ENCODE measurements at places on chromosomes 6 and 20.

DNA sequence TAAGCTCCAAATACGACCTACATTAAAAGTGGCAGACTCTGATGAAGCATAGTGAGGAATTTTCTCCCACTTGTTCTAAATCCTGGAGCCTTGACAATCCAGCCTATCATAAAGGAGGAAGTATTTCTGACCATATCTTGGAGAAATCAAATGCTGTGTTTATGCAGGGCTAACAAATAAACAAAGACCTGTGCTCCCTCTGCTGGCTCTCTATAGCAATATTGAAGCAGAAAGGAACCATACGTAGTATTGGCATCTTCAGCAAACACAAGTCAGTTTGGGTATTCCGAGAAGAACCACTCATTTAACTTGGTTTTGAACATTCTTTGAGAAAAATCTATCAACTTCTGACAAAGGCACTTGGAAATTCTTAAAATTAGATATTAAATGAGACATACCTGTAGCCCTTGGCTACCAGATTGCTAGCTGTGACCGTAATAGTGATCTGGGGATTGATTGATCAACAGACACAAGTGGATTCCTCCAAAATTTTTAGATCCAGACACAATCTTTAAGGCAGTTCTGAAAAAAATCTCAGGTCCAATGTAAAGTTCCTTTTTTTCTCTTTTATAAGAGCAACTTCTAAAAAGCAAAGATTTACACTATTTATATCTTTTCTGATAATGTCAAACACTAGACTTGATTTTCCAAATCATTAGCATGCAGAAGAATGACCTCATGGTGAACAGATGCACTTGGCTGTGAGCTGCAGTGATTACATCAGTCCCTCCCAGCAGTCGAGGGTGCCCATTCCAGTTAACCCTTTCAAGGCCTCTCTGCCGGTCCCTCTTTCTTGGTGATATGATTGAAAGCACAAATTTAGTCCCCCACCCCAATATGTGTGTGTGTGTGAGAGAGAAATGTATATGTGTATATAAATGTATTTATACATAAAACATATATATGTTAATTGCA, 40.2 kb downstream of the INSM1 start:
- no peak for DNase-seq

DNA sequence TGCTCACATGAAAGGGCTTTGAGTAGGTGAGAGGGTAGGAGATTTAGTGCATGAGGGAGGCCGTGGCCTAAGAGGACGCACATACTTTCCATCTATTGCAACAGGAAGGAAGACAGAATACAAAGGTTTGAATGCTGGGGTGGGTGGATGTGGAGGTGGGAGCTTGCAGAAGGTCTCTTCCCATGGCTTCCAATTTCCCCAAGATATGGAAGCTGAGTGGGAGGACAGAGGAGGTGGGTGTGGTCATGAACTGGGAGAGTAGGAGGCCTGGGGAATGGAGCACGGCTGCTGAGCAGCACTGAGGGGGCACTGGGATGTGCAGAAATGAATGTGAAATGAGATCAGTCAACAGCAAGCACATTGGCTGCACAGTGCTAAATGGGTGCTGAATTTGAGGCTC, 70.3 kb downstream of the SCML4 start:
- no peak for DNase-seq

DNA sequence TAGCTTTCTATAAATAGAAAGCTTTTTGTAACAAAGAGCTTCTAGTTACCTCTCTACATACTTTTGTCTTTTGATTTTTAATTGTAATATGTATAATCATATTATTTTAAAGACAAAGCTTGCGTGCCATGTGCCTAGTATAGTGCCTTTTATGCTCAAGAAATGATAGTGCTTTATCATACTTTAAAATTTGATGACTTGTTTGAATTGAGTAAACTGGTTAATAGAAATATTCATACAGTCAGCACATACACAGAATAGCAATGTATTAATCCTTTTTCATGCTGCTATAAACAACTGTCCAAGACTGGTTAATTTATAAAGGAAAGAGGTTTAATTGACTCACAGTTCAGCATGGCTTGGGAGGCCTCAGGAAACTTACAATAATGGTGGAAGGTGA, 313.0 kb downstream of the FRK start:
- no peak for DNase-seq

DNA sequence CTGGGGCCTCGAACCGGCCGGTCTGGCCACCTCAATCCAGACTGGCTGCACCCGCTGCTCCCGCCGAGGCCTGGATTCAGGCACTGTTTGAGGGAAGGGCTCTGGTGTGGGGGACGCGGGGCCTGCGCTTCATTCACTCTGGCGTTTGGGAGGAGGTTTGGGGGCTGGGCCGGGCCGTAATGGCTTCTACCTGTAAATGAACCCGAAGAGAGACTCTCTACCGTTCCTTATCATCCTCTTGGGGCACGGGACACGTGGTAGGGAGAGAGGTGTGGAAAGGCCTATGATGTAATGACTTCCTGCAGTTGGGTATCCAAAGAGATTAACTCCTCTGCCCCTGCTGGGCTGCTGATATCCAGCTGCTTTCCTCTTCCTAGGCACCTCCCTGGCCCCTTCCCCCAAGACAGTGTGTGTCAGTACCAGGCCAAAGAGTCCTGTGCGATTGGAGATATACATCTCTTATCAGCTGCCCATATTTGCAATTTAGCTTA, 1.8 kb downstream of the FOXO3 start:
- DNase-seq = no peak

- no peak for DNase-seq
Observed at GRCh38 chr6:35161266-35161665, 20.1 kb upstream of the TCP11 start.

DNA sequence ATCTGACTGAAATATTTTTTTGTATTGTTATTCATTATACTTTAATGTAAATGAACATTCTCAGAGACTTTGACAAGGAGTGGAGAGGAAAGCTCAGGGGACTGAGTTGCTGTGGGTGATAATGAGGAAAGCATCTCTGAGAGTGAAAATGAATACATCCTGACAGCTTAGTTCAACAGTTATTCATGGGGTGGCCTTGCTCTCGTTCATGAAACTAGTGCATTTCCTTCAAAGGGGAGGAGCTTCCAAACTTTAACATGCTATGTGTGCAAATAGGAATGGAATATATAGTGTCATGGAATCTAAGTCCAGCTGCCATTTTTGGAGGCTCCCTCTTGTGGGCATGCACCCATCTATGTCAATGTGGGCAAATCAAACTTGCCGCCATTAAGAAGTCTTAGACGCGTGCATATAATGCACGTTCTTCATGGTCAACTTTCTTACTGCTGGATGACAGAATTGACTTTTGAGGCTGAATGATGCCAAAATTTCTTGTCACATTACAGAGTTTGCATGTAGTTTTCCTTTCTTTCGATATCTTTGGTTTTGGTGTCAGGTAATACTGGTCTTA, 124.3 kb upstream of the TMEM170B start:
- DNase-seq = no peak

GRCh38 chr6:14290041-14290771, 172.6 kb downstream of the CD83 start:
- DNase-seq = no peak

DNA sequence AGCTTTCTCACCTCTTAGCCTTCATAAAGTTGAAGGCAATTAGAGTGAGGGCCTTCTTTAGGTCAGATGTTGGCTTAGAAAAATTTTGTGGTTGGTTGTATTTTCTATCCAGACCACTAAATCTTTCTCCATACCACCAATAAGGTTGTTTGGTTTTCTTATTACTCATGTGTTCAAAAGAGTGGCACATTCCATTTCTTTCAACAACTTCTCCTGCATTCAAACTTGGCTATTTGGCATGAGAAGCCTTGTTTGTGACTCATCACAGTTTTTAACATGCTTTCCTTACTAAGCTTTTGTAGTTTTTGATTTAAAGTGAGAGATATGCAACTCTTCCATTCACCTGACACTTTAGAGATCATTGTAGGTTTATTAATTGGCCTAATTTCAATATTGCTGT, 949.6 kb downstream of the TBC1D32 start:
- DNase-seq = no peak

DNA sequence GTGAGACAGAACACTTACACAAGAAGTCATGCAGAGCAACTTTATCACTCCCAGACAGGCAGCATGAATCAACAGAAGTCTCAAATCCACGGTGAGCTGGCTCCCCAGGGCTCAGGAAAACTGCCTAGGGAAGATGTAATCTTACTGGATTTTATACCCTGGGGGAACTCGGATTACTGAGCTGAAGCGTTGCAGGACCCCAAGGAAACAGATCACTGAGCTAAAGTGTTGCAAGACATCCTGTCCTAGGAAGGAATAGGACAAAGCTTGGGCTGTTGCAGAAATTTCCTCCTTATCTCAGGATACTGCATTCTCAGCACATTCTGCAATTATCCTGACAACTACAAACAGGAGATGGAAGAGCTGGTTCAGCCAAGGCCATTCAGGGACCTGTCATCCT, 224.8 kb downstream of the TFAP2A start:
- no peak for DNase-seq

- no peak for DNase-seq
Observed at GRCh38 chr20:2603816-2604505, 48.5 kb upstream of the NOP56 start.

- DNase-seq = no peak
Observed at GRCh38 chr20:37938181-37938750, 35.3 kb downstream of the VSTM2L start.

- DNase-seq = no peak
Observed at GRCh38 chr20:48772183-48772976, 55.4 kb downstream of the PREX1 start.

- DNase-seq = no peak
Observed at GRCh38 chr6:40891131-40891530, 147.9 kb downstream of the UNC5CL start.

DNA sequence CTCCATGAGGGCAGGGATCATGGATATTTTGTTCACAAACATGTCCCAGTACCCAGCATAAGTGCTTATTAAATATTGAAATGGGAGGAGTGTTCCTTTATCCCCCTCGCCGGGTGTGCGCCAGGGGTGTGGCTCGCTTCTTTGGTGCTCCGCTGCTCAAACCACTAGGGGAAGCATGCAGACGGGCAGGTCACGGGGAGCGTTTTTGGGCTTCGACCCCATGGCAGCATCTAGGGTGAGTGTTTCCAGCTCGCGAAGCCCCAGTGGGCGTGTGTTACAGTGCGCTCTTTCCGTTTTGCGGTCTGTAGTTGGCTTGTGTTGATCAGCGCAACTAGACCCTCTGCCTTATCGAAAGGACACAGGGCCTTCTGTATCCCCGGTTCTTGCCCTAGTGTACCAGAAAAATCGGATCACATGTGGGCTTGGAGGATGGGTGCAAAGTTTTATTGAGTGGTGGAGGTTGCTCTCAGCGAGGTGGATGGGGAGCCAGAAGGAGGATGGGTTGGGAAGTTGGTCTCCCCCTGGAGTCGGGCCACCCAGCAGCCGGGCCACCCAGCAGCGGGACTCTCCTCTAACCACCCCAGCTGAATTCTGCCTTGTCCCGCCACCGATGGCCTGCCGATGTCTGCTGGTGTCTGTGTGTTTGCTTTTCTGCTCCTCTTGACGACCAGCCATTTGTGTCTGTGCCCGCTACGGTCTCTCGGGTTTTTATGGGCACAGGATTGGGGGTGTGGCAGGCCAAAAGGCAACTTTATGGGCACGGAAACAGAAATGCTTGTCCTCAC, 43.2 kb upstream of the OGFRL1 start:
- no peak for DNase-seq

- no peak for DNase-seq
Observed at GRCh38 chr6:44116641-44117382, 10.4 kb downstream of the MRPL14 start.

- DNase-seq = no peak
Observed at GRCh38 chr20:51319522-51319921, 223.0 kb downstream of the NFATC2 start.

DNA sequence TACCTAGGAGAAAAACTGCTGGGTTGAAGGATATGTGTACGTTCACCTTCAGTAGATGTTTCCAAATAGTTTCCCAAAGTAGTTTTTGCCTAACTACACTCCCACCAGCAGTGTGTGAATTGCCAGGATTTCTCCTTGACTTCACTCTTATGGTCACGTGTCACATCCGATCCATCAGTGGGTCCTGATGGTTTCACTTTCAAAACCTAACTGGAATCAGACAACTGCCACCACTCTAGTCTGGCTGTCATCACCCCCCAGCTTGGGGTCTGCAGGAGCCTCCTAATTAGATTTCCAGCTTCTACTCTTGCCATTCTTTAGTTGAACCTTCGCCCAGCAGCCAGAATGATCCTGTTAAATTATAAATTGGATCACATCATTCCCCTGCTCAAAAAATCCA, 8.5 kb upstream of the SLC12A5 start:
- DNase-seq = no peak

DNA sequence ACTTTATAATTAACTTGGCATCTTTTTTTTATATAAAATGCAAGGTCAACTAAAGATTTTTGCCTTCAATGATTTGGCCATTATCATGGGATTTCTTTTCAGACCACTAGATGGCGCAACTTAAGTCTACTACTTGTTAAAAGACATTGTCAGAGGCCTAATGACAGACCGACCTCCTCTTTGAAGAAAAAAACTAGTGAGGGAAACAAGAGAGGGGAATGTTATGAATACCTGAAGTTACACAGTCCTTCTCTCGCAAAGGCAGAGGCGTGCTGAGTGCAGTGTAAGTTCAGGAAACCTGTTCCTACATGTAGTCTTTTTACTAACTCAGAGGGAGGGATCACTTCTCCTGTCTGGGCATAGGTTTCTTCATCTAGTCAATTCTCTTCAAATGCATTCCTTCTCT, 9.3 kb downstream of the TRAPPC3L start:
- DNase-seq = no peak

DNA sequence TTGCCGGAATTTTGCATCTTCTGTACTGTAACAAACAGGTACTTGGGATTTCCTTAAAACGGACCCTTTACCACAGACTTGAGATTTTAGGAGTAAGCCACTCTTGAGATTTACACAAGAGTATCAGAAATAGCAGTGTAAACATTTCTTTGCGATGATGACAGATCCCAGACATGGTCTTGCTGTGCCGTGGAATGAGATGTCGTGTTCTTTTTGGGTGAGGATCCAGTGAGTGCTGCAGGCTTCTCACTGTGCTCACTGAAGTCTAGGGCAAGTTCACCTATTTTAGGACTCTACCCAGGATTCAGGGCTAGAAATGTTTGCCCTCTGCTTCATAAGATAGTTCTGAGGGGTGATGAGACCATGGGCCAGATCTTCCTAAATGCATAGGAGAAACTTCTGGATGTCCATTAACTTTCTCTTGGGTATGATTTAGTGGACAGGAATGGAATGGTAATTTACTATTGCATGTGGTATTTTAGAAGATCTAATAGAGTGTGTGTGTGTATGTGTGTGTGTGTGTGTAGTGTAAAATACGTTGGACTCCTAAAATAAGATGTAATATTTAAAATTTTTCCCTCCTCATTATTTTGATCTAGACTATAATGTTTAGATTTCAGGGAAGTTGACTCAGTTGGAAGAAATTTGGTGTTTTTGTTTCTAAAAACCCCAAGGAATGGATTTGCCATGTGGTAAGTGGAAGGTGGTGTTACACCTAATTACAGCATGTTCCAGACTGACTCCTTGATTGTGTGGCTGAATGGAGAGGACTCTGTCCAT, 8.5 kb downstream of the LRRC1 start:
- no peak for DNase-seq

DNA sequence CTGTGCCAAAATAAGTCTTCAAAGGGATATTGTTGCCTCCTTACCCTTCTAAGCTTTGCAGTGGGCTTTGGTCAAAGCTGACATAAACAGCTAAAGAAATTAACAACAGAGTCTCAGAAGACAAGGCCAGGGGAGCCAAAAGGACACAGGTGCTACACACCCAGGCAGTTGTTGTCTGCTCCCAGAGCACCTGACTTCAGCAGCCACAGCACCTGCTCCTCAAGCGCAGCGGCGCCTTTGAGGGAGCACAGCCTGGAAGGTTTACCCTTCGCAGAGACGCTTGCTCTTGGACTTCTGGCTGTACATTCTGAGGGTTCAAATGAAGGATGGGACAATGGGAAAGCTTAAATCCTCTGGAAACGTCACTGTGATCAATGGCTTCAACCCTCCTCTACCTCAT, 16.6 kb downstream of the B4GALT5 start:
- no peak for DNase-seq
